ENCODE measurements at places on chromosomes 7 and 10. TPM values are rescaled to one million over a fixed set of nuclear protein-coding genes. Genes with fewer than 3 reads are reported as not detected.

DNA sequence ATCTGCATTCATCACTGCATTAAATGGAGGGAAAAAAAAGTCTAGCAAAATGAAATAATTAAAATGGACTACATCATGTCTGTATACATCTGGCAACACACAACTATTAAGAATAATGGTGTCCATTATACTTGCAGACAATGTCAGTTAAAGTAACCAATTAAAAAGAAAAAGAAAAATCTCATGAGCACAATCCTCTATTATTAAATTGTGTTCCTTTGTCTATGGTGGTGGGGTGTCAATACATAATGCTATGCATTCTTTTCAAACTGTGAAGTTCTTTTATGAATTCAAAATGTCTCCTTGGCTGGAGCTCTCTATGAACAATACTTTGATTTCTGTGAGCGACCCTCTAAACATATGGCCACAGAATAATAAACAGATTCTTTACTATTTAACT lies 63.5 kb downstream of the NRP1 start:
- DNase-seq, result no peak

DNA sequence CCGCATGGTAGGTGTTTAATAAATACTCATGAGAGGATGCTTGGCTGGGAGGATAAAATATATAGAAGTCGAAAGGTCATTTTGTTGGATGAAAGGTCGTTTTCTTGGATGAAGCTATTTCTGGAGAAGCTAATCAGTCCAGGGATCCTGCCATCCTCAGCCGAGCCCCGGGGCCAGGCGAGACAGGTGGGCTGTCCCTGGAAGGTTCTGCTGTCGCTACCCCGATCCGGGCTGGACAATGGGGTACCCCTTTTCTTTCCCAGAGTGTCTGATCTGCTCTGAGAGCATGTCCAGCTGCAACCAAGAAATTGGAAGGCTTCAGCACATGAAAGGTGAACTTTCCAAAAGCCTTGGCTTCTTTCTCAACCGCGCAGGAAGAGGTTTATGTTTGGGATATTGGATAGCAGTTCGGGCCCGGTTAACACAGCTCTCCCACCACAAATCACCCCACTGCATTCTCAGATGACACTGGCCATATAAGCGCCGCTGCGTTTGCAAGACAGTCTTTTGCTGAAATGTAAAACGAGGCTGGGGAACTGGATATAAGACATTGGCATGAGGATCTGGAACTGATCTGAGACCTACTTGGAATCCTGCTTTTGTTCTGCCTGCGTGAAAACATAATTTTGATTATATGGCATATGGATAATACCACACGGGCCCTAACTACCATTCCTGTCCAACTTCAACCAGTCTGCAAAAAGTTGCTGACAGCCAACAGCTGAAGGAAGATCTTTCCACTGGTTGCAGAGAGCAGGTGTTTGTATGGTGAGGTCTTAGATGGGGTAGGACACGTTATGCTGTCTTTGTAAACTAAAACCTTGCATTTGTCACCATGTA lies 31.2 kb upstream of the MSRB2 start:
- no peak for DNase-seq

DNA sequence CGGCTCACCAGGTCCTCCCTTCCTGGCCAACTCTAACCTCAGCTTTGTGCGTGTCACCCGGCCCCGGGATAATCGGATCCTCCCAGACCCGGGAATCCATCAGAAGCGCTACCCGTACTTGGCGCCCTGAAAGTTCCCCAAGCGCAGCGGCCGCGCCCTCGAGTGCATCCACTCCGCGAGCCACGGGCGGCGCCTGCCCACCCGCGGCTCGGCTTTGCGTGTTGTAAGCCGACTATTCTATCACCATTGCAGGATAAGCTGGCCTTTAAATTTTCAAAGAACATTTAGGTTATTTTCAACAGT lies 35.7 kb upstream of the EBLN1 start:
- DNase-seq, result peak; percentile 61

LRRC17 gene
- total RNA-seq, result 2.2 TPM

DNA sequence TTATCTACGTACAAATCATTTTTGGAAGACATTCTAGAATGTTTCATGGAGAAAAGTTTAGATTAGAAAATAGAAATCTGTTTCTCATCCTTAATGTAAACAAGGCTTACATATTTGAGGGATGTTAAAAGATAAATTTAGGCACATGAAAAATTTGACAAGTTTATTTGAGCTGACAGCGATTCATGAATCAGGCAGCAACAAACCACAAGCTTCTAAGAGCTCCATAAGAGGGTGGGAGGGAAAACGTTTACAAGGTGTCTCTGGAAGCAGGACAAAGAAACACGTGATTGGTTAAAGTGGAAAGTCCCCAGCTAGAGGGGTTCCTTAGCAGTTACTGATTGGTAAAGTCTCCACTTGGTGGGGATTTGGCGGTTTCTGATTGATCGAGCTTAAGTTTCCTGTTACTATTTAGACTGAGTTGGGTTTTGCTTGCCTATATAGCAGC lies 228.9 kb upstream of the PITRM1 start:
- no peak for DNase-seq

- DNase-seq, result no peak
Observed at GRCh38 chr10:26455567-26456315, 17.6 kb downstream of the APBB1IP start.

OR9A2 gene
- not detected for total RNA-seq

HMX2 gene
- total RNA-seq, result not detected

DNA sequence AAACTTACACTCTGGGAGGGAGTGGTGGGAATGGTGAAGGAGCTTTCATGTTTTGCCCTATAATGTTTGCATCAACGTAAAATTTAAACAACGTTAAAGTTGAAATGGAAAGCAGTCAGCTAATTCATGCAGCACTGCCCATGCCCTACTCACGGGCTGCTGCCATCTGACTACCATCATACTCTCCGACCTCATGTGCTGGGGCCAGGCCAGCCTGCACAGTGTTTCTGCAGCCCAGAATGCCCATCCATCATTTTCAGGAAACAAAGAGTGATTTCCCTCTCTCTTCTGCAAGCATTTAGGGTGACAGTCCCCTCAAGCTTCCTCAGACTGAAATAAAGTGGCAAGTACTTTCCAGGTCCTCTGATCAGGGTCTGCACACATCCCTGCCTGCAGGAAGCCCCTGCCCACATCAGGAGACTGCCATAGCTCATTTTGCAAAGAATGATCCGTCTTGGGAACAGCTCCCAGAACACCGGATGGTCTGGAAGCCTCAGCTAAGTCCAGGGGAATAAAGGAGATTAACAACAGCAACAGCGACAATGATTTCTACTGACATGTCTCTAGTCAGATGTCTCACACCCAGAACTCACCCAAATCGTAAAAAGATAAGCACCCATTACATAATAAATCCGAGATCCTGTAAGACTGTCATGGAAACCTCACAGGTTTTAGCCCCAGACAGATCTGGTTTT lies 40.3 kb downstream of the ARHGAP22 start:
- no peak for DNase-seq
